ENCODE measurements at places on chromosomes 12 and 14.

GRCh38 chr14:21734457-21735074 lies 60.9 kb upstream of the OR4E1 start:
- peak; percentile 20 for DNase-seq

GRCh38 chr12:108482717-108483212 lies 32.3 kb upstream of the FICD start:
- no peak for DNase-seq

- no peak for DNase-seq
These were observed 641.1 kb upstream of the TBX3 start for GRCh38 chr12:115324949-115325593.

DNA sequence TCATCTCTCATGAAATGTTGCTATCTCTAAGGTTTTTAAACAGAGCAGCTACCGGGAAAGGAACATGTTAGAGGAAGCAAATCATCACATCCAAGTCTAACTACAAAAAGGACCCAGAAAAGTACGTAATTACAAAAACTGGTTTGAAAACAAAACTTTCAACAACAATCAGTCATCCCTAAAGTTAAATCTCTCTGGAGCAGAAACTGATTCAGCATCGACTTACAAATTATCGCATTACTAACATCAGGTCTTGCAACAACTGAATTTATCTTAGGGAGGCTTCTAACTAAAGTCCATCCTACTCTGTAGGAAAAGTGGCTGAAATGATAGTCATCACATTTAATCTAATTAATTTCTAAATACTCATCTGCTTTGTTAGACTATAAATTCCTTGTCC lies 137.0 kb downstream of the MED13L start:
- no peak for DNase-seq

DNA sequence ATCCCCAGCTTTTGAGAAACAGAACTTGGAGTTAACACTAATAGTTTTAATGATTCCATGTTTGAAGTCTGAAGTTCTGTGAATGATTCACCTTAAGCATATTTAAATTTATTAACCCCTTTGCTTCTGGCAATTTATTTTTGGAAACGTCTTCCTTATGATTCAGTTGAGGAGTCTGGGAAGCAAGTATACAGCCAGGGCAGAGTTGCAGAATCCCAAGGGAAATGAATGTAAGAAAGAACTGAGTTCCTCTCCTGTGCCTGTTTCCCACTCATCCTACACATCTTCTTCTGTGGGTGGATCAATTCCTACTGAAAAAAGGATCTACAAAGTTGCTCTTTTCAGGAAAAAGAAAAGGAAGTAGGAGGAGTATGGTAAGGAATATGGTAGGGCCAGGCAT lies 108.2 kb upstream of the CCDC91 start:
- no peak for DNase-seq

DNA sequence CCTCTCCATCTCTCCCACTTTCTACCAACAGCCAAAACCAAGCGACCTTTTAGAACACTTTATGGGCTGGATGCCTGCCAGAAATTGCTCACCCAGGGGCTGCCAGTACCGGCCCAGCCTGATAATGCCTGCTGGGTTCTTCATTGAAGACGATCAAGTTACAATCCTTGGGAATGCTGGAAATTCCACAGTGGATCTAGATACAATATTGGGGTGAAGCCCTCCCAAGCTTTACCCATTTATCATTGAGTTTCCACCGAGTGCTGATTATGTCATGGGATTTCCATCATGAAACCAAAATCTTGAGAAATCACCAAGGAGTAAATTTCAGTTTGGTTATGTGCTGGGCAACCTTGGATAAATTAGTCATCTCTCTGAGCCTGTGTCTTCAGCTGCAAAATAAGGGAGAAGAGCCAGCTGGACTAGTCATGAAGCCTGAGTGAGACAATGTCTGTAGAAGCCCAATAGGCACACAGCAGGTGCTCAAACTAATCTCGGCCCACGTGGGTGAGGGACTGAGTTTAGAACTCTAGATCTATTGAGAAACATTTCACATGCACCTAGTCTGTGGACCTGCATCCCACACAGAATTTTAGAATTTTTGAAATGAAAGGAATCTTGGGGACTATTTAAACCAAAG lies 75.5 kb upstream of the CLMN start:
- no peak for DNase-seq

DNA sequence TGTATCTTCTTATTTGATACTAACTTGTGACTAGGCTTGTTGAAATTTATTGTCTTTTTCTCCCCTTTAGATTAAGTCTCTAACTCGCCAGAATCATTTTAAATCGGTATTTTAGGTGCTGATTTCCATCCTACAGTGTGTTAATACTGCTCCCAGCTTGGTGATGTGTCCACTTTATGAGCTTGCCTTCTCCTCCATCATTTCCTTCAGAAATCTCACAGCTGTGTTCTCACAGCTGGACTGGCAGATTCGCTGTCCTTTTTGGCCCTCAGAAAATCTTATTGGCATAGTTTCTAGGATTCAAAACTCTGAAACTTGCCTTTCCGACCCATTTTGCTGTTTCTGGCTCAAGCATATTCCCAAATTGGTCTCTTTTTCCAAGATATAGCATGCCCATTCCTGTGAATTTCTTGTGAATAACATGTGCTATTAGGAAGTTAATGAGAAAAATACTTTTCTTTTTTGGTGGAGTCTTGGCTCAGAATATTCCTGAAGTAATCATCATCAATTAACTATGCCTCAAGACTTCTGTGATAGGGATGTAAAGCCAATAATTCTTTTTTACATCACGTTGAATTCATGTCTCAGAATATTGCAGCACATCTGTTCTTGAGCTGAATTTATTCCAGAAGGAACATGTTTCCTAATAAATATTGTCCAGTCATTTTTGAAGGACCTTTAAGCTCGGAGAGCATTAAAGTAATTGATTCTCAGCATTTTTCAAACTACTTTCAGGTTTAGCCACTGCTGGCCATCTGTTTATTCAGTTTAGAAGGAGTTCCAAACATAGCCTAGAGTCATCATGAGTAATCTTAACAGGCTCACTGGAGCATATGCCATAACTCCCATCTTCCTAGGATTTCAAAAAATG lies 50.0 kb upstream of the USP44 start:
- DNase-seq = no peak

DNA sequence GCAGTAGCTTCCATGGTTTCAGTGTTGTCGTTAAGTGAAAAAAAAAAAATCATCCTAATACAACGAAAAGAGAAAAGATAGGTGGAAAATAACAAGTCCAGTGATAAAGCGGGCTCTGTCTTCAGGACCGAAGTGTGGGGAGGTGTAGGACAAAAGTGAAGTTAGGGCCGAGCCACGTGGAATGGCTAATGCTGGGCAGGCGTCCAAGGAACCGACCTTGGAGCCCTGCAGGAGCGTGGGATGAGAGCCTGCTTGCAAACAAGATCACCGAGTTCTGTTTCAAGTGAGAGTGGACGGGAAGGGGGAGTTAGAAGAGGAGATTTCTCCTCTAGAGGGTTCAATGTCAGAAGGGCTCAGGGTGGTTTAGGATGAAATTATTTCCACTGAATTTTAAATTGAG lies 22.2 kb downstream of the A2ML1 start:
- DNase-seq = no peak

- DNase-seq = no peak
These were observed 1.2 kb downstream of the SLCO1C1 start for GRCh38 chr12:20696181-20696905.

DNA sequence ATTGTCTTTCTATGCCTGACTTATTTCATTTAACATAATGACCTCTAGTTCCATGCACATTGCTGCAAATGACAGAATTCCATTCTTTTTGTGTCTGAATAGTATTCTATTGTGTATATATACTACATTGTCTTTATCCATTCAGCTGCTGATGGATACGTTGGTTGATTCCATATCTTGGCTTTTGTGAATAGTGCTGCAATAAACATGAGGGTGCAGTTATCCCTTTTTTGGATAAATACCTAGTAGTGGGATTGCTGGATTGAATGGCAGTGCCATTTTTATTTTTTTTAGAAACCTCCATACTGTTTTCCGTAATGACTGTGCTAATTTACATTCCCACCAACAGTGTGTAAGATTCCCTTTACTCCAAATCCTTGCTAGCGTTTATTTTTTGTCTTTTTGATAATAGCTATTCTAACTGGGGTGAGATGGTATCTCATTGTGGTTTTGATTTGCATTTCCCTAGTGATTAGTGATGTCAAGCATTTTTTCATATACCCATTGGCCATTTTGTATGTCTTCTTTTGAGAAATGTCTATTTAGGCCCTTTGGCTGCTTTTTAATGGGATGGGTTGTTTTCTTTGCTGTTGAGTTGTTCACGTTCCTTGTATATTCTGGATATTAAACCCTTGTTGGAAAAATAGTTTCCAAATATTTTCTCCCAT lies 2.3 kb downstream of the OAS2 start:
- no peak for DNase-seq

GRCh38 chr12:3076730-3077571 lies at the start of gene TSPAN9:
TSPAN9 (plus strand) TSS chr12:3077379; CDS start chr12:3201194, 123,815 bp downstream.
- no peak for DNase-seq

GRCh38 chr12:52634266-52635056 lies 16.1 kb upstream of the KRT73 start:
- DNase-seq = peak; percentile 74

DNA sequence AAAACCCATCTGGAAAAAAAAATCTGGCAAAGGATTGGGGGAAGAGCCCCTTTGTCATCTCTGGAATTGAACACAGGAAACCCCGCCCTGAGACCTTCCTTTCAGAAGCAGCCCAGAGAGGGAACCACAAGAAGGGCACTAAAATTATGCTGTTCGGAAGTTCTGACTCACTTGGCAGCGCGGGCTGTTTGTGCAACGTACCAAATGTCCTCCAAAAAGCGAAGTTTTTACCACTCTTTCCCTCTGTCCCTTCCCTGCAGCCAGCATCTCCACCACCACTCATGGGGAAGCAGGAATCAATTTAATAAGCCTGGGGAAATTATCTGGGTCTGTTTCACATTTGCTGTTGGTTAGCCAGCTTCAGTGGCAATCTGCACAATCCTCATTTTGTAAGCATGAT lies 3.2 kb upstream of the SYNE3 start:
- DNase-seq = no peak

GRCh38 chr12:26979733-26980132 lies 34.5 kb downstream of the TM7SF3 start:
- no peak for DNase-seq

Measured in COR-L47 (cell line).